GM13976 (cell line): ENCODE measurements at places on chromosomes 1 and 21.

GRCh38 chr1:110434946-110435345, 16.0 kb upstream of the PROK1 start:
- no peak for DNase-seq

GRCh38 chr1:34839526-34840305, 19.8 kb downstream of the SMIM12 start:
- no peak for DNase-seq

DNA sequence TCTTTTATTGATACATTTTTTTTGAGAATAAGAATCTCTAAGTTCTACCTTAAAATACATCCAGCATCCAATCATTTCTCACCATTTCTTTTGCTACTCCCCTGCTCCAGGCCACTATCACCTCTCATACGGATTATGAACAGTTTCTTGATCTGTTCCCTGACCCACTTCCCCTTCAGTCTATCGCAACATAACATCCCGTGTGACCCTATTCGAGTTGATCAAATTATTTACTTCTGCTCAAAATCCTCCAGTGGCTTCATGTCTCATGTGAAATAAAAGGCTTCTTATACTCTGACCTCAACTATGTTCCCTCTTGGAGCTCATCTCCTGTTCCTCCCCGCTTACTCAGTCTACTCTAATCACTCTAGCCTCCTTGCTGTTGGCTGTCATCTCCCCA, 5.2 kb downstream of the ALG14 start:
- DNase-seq: no peak

DNA sequence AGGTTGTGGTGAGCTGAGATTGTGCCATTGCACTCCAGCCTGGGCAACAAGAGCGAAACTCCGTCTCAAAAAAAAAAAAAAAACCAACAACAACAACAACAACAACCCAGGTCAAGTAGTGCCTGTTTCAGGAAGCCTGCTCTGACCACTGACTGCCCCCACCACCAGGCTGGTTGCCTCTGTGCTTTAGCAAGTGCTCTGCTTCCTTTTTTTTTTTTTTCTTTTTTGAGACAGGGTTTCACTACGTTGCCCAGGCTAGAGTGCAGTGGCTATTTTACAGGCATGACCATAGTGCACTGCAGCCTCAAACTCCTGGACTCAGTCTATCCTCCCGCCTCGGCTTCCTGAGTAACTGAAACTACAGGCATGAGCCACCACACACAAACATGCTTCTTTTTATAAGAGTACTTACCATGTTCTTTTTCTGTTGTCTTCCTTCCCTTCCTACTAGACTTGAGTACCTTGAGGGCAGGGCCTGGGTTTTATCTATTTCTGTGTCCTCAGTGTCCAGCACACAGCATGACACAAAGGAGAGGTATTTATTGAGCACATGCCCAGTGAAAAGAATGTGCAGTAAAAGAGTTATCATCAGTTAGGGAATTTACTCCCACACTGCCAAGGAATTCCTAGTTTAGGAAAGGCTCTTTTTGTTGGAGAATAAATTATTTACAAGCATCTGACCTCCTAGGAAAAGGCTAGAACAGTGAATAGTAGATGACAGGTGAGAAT, 9.9 kb upstream of the COA7 start:
- DNase-seq: no peak

DNA sequence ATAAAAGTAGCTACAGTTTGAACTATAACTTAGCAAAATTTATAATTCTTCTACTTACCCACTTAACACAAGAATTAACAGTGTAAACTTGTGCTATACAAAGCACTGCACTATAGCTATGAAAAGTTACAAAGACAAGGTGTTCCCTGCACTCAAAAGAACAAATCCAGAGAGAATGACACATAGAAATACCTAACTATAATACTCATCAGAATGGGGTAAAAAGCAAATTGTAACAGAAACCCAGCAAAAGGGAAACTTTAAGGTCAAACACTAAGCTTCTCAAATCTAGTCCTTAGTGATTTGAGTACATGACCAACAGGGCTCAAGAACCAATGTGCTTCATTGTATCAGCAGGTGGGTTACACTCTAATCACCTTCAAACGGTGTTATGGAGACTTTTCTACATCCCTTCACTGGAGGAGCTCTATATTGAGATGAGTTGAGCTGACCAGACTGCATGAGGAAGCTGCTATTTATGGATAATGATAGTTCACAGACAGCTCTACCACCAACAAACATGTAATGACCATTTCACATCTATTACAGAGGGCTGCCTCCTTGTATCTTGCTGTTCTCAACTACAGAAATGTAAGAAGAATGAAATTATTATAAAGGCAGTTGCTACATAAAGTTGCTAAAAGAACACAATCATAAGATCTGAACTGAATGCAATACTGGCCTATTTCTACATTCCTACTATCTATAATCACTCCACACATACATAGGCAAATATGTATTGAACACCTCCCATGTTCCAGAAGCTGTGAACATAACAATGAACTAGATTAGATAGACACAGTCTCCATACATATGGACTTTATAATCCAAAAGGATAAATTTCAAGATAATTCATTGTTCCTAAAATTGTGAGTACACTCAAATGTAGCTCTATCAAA, 47.6 kb downstream of the PIK3R3 start:
- no peak for DNase-seq

- peak; percentile 60 for DNase-seq
Measured at GRCh38 chr1:38489844-38490270, 369.7 kb downstream of the RRAGC start.

DNA sequence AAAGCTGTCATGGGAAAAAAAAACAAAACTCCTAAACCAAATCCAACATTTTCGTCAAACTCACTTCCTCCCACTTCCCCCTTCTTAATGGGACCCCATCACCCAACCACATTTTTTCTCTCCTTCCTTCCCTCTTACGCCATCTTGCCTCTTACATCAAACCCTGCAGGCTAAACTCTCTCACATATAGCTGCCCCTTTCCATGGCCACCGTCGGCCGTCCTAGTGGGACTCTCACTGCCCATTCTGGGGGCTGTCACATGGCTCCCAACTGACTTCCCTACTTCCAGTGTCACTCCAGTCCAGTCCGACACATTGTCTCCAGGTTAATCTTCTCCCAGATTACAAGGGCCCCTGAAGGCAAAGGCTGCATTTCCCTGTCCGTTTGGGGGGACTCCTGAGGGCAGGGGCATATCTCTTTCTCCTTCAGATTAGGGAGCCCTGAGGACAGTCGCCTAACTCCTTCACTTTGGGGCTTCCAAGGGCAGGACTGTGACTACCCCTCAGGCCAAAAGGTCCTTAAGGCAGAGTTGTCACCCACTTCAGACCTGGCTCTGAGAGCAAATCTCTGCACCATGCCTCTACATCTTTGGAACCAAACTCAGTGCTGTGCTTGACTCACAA, 658 bp downstream of the UBXN11 start:
- no peak for DNase-seq

DNA sequence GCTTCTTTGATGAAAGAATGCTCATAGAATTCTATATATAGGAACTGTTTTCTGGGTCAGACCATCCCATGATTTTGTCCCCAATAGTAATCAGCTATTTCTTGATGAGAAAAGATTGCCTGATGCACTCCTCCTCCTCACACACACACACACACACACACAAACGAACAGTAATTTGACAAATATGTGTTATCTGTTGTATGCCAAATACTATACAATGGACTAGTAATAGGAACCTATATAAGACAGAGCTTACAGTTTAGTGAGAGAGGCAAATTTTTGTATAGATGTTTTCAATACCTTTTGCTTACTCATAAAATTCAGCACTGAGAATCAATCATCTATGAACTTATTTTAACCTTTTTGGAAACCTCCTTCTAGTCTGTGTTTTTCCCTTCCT, 76.8 kb downstream of the PLA2G4A start:
- DNase-seq: no peak

DNA sequence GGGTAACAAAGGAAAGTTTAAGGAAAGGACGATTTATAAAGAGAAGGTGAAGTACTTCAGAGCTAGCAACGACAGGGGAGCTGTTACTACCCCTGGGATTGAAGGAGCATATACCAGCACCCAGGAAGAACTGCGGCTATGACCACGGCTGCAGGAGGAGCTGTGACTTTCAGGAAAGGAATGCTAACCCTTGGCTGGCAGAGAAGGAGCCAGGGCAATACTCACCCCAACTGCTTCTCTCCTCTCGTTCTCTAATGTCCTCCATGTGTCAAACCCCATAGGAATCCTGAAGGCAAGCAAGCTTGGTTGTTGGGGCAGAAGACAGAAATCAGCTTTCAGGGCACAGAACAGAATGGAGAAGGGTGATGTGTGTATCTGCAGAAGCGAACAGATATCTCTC, 120.5 kb downstream of the TMEM53 start:
- DNase-seq: no peak

- DNase-seq: no peak
Measured at GRCh38 chr1:57616921-57617320, 193.1 kb upstream of the DAB1 start.

DNA sequence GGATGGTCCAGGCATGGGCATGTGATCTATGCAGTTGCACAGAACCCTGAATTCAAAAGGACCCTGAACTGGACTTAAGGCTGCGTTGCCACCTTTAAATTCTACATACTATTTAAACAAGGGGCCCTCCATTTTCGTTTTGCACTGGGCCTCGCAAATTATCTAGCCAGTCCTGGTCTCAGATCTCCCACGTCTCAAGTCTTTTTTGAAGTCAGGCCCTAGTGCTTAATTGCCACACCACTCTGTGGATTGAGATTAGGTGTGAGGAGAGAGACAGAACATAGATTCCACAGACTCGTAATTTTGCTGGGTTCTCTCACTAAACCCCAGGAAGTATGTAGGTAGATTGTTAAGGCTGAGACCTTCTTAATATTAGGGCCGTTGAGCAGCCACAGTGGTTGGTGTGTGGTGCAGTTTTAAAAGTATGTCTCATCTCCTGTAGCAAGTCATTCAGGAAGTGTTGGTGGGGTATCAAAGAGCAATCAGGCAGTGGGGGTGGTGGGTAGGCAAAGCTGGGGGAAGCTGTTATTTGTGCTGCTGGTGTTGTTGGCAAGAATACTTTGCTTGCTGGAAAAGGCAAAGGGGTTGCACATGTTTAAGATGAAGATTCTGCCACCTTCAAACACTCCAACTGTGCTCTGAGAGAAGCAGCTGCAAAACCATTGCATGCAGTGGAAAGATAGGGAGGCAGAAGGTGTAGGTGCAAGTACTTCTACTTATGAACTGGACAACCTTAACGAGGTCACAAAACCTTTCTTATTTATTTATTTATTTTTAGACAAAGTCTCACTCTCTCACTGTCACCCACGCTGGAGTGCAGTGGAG, 11.2 kb downstream of the CD84 start:
- DNase-seq: no peak

GRCh38 chr21:31909153-31910073, 36.6 kb downstream of the HUNK start:
- DNase-seq: no peak

- DNase-seq: no peak
Measured at GRCh38 chr1:179825206-179825605, 52.4 kb downstream of the TOR1AIP2 start.

DNA sequence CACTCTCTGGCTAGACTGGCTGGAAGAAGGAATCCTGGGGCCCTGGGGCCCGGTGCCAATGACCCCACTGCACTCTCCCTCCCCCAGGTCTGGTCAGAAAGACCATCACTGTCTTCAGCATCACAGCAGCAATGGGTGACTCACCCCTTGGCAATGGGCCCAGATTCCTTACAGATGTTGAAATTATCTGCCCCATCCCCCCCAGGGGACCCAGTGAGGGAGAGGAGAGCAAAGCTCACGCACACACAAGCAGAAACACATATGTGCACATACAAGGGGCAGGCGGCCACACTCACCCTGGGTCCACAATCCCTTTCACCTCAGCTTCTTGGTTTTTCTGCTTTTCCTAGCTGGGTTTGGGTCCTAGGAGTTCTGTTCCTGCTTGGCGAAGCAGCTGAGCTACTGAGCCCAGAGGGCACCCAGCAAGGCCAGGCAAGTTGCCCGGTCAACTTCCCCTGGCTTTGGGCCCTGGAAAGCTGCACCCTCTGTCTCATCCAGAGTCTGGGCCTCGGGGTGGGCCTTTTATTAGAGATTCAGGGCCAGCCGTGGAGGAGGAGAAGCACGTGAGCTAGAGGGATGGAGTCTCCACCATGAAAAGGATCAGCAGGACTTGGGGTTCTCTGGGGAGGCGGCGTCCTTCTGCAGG, 2.6 kb downstream of the COL16A1 start:
- no peak for DNase-seq

- DNase-seq: peak; percentile 66
Measured at GRCh38 chr1:30908696-30909364, at the start of gene SDC3. Gene SDC3, minus strand, starts transcription at chr1:30908758. Its CDS starts 172 bp downstream, at chr1:30908586.

GRCh38 chr1:230120921-230121381, 53.9 kb downstream of the GALNT2 start:
- DNase-seq: no peak

GRCh38 chr1:25799935-25800702, at the start of gene SELENON:
Gene SELENON, plus strand, starts transcription at chr1:25800193. Its CDS starts 38 bp downstream, at chr1:25800231.
- peak; percentile 75 for DNase-seq

GRCh38 chr1:97412737-97413136, 508.1 kb downstream of the DPYD start:
- DNase-seq: no peak

DNA sequence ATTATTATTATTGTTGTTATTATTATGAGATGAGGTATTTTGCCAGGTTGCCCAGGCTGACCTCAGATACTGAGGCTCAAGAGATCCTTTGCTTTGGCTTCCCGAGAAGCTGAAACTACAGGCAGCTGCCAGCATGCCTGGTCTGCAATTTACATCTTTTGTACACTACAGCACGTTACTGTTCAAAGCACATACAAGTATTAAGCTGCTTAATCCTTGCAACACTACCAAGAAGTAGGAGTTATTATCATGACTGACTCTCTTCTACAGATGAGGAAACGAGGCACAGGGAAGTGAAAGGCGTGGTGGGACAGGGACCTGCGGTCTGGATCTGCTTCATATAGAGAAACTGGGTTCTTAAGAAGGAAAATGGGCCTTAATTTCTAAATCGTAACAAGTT, 11.6 kb downstream of the ERG start:
- no peak for DNase-seq

DNA sequence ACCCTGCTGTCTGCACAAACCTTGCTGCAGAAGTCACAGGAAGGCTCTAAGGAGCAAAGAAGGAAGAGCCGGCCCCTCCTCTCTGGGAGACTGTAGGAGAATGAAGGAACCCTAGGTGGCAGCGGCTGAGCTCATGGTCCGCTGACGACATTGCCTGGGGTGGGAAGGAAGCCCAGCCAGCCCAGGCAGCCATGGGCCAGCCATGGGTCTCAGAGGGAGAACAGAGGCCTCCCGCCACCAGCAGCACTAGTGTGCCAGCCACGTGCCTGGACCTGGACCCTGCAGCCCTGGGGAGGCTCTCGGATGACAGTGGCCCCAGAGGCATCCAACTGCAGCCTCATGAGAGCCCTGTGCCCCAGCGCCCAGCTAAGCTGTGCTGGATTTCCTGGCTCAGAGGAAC, 49.2 kb upstream of the POFUT2 start:
- DNase-seq: no peak

GRCh38 chr1:22296701-22297591, 154.0 kb upstream of the WNT4 start:
- DNase-seq: no peak

DNA sequence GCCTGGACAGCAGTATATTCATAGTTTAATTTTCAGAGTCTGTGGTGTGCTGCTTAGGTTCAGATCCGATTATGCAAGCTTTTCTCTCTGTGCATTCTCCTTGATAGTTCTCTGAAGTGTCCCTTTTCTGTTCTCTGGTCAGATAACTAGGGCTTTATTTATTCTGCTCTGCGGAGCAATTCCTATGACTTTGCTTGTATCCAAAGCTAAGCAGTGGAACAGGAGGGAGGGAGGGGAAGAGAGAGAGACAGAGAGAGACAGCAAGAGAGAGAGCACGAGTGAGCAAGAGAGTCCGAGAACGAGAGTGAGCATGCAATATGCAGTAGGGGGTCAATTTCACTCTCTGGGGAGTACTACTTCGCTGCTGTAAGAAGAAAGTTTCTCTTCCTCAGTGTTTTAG, 113.3 kb downstream of the XPR1 start:
- no peak for DNase-seq
